ENCODE measurements at places on chromosomes 12 and 14.
A peak's percentile ranks its signal among the peaks of the same experiment; 100 is the strongest.

GRCh38 chr12:46944088-46944487, 118.3 kb upstream of the SLC38A4 start:
- DNase-seq: peak; percentile 42

- no peak for DNase-seq
Measured at GRCh38 chr12:75349946-75350345, 15.5 kb downstream of the GLIPR1L1 start.

DNA sequence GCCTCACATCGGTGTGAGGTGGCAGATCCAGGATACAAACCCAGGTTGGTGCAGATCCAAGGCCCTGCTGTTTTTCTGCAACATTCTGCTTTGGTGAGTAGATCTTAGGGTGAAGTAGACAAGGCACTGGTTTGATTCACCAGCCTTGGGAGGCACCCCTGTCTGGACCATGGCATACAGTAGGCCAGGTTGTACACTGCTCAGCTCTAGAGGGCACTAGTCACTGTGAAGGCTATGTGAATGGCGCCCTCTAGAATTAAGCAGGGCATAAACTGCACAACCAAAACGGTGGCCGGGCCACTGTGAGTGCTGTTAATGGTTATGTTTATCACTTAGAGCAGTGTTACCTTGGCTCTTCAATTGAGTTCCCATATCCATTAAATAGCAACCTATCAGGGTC, 280.6 kb upstream of the PWP1 start:
- peak; percentile 75 for DNase-seq

DNA sequence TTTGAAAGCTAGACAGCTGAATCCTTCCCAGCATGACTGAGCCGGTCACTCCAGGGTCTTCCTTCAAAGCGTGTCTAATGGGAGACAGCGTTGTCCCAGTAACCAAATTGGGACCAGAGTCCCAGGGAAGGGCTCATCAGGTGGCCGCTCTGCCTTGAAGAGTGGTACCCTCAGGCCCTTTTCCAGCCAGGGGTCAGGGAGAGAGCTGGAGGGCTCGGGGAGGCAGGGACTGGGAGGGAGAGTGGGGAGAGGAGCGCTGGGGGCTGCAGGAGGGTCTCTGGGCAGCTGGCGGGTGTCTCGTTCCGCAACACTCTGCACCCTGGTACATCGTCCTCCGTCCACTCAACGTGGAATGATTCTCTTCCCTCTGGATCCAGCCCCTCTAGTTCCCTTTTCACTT, 1.6 kb upstream of the RTL1 start:
- DNase-seq: no peak

GRCh38 chr14:105527826-105528585, 1.6 kb downstream of the TMEM121 start:
- DNase-seq: peak; percentile 91

GRCh38 chr12:52221912-52222457, 11.1 kb upstream of the KRT7 start:
- peak; percentile 79 for DNase-seq

- DNase-seq: no peak
Measured at GRCh38 chr12:79592865-79593264, 97.9 kb downstream of the PAWR start.

- peak; percentile 66 for DNase-seq
Measured at GRCh38 chr12:48351022-48351708, 446 bp upstream of the ZNF641 start.

DNA sequence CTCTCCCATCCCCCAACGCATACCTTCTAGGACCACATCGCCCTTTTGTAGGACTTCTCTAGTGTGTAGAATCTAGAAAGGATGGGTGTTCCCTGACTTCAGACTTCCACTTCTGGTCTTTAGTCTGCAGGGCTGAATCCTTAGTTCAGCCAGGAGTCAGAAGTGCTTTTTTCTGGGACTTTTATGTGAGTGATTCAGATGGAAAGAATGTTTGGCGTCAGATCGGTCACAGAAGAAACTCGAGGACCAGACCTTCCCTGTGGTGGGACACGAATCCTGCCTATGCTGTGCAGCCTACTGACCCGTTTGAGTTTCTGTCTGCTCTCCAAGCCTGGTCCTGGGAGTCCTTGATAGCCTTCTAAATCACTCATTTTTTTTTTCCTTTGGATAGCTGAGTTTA, 165.4 kb upstream of the SSTR1 start:
- no peak for DNase-seq

DNA sequence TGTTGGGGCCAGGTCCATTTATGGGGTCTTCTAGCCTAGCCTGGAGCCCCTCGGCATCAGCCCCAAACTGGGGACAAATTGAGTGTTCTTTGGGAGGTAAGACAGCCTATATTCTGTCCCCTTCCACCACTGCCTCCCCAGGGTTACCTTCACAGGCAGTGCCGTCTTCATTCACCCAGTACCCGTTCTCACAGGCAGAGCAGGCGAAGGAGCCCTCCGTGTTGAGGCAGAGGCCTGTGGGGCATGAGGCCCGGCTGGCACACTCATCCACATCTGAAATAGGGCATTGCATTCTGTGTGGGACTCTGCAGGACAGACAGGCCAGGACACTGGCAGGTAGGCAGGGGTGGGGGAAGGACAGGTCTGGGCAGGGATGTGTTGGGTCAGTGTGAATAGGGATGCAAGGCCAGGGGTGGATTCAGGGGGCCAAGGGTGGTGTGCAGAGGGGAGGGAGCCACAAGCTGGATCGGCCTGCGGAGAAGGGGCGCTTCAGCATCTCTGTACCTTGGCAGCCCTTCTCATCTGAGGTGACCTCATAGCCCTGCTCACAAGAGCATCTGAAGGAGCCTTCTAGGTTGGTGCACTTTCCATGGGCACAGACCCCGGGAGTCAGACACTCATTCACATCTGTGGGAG, 16.1 kb downstream of the ISCA2 start:
- no peak for DNase-seq

GRCh38 chr14:20750194-20750593, 4.5 kb downstream of the EDDM3A start:
- no peak for DNase-seq
